ENCODE measurements at places on chromosomes 11 and 22. TPM values are rescaled to one million over a fixed set of nuclear protein-coding genes. Genes with fewer than 3 reads are reported as not detected.

The PRPF19 gene
- 170 TPM for total RNA-seq

The OR5A1 gene
- not detected for total RNA-seq

The ZNF202 gene
- total RNA-seq: 19.2 TPM

The DDT gene
- total RNA-seq: 112 TPM

The CDKN1C gene
- total RNA-seq: 1.7 TPM

The MMP1 gene
- total RNA-seq: not detected

The SCGB2A2 gene
- total RNA-seq: not detected

GRCh38 chr22:27788500-27789288, 12.9 kb downstream of the MN1 start:
- no peaks in the 10 kb centered on the region for H3K4me1 ChIP-seq
- peaks cover 9% of the 10 kb centered on the region for H3K27me3 ChIP-seq
- H3K27ac ChIP-seq: no peak overlapping the region
- no peaks in the 10 kb centered on the region for H3K36me3 ChIP-seq
- no peak for DNase-seq
- no peak overlapping the region for H3K4me3 ChIP-seq

DNA sequence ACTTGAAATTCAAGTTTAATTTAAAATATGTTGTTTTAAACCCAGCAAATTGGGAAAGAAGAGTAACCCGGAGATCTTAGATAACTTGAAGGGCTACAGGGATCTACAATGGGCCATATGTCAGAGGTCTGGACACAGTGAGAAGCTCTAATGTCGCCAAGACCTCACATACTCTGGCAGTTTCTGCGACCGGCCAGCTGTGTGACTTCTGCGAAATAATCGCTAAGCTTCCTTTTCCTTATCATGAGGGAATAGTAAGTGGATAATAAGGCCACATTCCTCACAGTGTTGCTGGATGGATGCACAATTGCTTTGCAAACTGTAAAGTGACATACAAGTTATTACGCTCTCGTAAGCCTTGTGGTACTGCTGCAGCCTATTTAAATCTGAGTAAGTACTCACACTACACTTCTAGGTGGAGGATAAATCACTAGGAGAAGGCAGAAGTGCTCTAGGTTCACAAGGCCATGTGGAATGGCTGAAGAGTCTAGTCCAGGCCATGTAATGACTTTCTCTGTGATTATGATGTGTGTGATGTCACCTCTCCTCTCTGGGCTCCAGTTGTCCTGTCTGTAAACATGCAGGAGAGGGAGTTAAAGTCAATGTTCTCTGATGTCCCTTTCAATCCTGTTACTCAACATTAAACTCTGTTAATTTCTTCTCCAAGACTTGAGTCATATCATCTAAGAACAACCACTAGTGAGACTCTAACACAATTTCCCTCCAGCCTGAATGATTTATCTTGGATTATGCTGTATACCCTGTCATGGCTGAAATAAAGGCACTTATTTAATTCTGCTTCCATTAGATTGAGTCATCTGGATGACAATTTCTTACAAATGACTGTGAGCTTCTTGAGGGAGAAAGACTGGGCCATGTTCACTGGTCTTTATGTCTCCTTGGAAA, 192.6 kb upstream of the NARS2 start:
- H3K4me3 ChIP-seq: no peak overlapping the region
- no peaks in the 10 kb centered on the region for H3K27me3 ChIP-seq
- DNase-seq: no peak
- no peak overlapping the region for H3K27ac ChIP-seq

DNA sequence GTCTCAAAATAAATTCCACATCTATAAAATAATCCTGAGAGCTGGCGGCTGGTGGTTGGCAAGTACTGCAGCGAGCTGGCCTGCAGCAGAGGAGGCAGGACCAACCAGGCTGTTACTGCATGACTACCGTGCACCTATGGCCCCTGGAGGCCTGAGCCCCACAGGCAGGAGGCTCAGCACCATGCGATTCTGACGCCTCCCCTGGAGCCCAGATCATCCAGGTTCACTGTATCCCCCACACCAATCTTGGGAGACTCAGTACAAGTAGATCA, 159.5 kb upstream of the NCAM1 start:
- H3K27me3 ChIP-seq: no peaks in the 10 kb centered on the region
- H3K4me3 ChIP-seq: no peak overlapping the region
- H3K4me1 ChIP-seq: no peaks in the 10 kb centered on the region
- no peak overlapping the region for H3K27ac ChIP-seq
- no peak for DNase-seq

- H3K4me3 ChIP-seq: no peak overlapping the region
- H3K36me3 ChIP-seq: no peaks in the 10 kb centered on the region
- no peak for DNase-seq
- no peak overlapping the region for H3K27ac ChIP-seq
- no peaks in the 10 kb centered on the region for H3K4me1 ChIP-seq
- no peaks in the 10 kb centered on the region for H3K27me3 ChIP-seq
Measured at GRCh38 chr22:26086359-26086758, 82.9 kb upstream of the SEZ6L start.

DNA sequence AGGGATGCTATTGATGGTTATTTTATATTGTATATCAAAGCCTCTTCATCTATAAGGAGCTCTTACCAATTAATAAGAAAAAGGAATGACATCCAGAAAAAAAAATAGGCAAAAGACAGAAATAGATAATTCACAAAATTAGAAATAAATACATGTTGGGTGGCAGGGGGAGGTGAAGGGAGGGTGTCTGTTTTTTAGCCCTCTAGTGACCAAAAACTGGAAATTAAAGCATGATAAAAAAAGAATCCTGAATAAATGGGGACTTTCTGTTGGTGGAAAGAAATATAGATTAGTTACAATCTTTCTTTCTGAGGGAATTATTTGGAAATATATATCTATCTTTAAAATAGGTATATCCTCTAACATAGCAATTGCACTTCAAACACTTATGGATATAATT, 42.0 kb upstream of the TTC36 start:
- no peak overlapping the region for H3K4me3 ChIP-seq
- peaks cover 5% of the 10 kb centered on the region for H3K4me1 ChIP-seq
- H3K36me3 ChIP-seq: peaks cover 68% of the 10 kb centered on the region
- H3K27me3 ChIP-seq: no peaks in the 10 kb centered on the region
- H3K27ac ChIP-seq: no peak overlapping the region

DNA sequence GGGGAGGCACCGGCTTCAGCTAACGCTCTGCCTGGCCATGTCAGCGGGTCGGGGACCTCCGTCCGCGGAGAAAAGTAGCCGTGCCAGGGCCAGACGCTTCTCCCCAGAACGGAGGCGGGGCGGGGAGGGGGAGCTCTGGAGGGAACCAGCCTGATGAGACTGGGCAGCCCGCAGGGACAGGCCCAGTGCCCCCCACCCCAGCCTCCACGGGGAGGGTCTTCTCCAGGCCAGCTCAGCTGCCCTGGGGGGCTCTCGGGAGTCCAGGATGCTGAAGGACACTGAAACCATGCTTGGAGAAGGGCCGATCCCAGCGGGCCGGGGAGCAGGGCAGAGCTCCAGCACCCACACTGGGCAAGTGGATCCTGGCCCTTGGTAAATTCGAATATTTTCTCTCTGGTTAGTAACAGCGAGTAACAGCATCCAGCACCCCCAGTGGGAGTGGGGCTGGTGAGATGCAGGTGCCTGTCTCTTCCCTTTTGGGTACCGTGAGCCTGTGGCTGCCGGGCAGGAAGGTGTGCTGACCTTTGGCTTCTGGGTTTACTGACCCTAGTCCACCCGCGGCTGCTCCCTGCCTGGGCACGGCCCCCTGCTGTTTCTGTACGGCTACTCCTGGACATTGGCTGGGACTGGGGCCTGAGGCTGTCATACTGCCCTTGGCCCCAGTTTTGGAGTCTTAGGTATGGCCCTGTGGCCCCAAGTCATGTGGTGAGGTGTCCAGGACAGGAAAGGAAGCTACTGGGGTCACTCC, 35.8 kb downstream of the GRAMD4 start:
- DNase-seq: no peak

GRCh38 chr22:48841881-48842582, 985.6 kb downstream of the BRD1 start:
- no peaks in the 10 kb centered on the region for H3K27me3 ChIP-seq
- H3K36me3 ChIP-seq: no peaks in the 10 kb centered on the region
- no peak overlapping the region for H3K27ac ChIP-seq
- no peak overlapping the region for H3K4me3 ChIP-seq

- no peak overlapping the region for H3K27ac ChIP-seq
- peaks cover 29% of the 10 kb centered on the region for H3K4me1 ChIP-seq
- no peaks in the 10 kb centered on the region for H3K36me3 ChIP-seq
- DNase-seq: no peak
- no peak overlapping the region for H3K4me3 ChIP-seq
Measured at GRCh38 chr11:27390318-27391295, 27.6 kb upstream of the CCDC34 start.

- DNase-seq: no peak
- H3K36me3 ChIP-seq: no peaks in the 10 kb centered on the region
- no peak overlapping the region for H3K4me3 ChIP-seq
- peaks cover 13% of the 10 kb centered on the region for H3K27me3 ChIP-seq
Measured at GRCh38 chr11:10979529-10979928, 121.7 kb upstream of the ZBED5 start.

- no peak for DNase-seq
- no peak overlapping the region for H3K4me3 ChIP-seq
- H3K4me1 ChIP-seq: no peaks in the 10 kb centered on the region
- H3K27me3 ChIP-seq: peaks cover 2% of the 10 kb centered on the region
Measured at GRCh38 chr22:39183991-39184585, 31.6 kb upstream of the CBX7 start.

DNA sequence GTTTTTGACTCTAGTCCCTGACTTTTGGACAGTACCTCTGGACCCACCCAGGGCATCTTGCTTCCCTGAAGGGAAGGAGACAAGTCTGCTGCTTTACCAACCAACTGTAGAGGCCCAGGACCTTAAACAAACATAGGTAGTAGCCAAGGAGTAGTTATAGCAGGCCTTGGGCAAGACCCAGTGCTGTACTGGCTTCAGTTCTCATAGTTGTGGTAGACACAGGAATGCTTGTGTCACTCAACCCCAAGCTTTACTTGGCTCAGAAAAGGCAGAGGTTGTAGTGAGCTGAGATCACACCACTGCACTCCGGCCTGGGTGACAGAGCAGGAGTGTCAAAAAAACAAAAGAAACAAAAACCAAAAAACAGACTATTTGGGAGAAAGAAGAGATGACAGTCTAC, 21.3 kb upstream of the OR52M1 start:
- DNase-seq: no peak
- H3K4me3 ChIP-seq: no peak overlapping the region
- no peaks in the 10 kb centered on the region for H3K4me1 ChIP-seq
- H3K27me3 ChIP-seq: peaks cover 15% of the 10 kb centered on the region
- no peaks in the 10 kb centered on the region for H3K36me3 ChIP-seq
- H3K27ac ChIP-seq: no peak overlapping the region

DNA sequence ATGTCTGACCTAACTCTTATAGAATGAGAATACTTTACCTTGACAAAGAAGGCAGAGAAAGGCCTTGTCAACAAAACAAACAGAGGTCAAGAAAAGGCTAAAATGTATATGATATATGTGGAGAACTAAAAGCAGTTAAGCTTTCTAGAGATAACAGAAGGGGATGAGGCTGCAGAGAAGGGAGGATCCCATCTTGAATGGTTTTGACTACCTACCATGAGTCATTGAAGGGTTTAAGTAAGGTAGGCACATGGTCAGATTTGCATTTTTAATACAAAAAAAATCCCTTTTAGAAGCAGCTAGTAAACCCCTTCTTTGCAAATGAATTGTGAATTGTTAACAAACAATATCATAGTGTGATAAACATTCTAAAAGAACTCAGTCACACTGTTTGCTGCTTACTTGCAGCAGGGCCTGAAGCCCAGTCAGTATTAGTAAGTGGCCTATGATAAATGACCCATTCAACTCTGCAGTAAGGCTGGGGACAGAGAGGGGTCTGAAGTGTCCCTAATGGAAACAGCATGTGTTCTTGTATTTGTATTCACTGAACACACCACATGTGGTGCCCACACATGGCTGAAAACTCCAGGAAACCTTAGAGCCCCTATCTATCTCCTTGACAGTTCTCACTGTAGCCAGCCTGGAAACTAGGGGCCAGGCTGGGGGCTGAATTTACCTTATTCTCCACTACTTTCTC, 328.8 kb upstream of the PITPNB start:
- H3K4me3 ChIP-seq: no peak overlapping the region
- DNase-seq: no peak
- H3K36me3 ChIP-seq: no peaks in the 10 kb centered on the region
- no peaks in the 10 kb centered on the region for H3K4me1 ChIP-seq
- peaks cover 9% of the 10 kb centered on the region for H3K27me3 ChIP-seq
- H3K27ac ChIP-seq: no peak overlapping the region

GRCh38 chr11:2574043-2574552, 125.7 kb downstream of the KCNQ1OT1 start:
- no peak overlapping the region for H3K4me3 ChIP-seq
- no peaks in the 10 kb centered on the region for H3K4me1 ChIP-seq
- no peak for DNase-seq
- H3K27me3 ChIP-seq: no peaks in the 10 kb centered on the region
- no peaks in the 10 kb centered on the region for H3K36me3 ChIP-seq

GRCh38 chr11:108654994-108655631, 9.8 kb upstream of the DDX10 start:
- H3K4me1 ChIP-seq: no peaks in the 10 kb centered on the region
- H3K4me3 ChIP-seq: no peak overlapping the region
- no peak overlapping the region for H3K27ac ChIP-seq

DNA sequence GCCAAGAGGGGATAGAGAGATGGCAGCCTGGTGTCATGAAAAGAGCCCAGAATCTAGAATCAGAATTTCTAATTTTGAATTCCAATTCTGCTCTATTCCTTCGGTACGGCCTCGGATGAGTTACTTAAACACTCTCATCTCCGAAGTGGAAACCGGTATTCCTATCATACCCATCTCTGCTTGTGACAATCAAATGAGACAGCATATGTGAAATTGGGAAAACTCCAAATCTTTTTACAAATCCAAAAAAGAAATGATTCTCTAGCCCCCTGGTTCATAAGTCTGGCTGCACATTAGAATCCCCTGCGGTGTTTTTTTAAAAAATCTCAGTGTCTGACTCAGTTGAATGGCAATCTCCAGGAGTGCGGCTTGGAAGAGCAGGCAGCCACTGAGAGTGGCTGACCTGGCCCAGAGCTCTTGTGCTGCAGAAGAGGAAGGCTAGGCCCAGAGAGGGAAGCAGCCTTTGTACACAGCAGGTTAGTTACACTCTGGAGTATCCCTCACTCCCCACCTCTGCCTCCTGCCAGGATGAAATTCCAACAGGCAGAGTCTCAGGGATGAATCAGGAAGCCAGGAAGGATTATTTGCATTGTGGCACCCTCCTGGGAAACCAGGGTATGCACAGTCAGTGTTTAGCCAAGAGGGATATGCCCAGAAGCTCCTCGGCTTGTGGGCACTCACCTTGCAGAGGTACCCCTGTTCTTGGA, 93.6 kb upstream of the ISX start:
- H3K27me3 ChIP-seq: no peaks in the 10 kb centered on the region
- H3K27ac ChIP-seq: no peak overlapping the region
- H3K4me1 ChIP-seq: no peaks in the 10 kb centered on the region
- no peaks in the 10 kb centered on the region for H3K36me3 ChIP-seq
- DNase-seq: no peak

- no peak overlapping the region for H3K4me3 ChIP-seq
- H3K4me1 ChIP-seq: peaks cover 15% of the 10 kb centered on the region
- no peaks in the 10 kb centered on the region for H3K27me3 ChIP-seq
- H3K36me3 ChIP-seq: no peaks in the 10 kb centered on the region
- no peak overlapping the region for H3K27ac ChIP-seq
Measured at GRCh38 chr22:46572911-46573780, 35.7 kb upstream of the CELSR1 start.

GRCh38 chr22:20525048-20525447, 17.6 kb downstream of the MED15 start:
- DNase-seq: no peak
- H3K27ac ChIP-seq: no peak overlapping the region
- no peak overlapping the region for H3K4me3 ChIP-seq
- H3K4me1 ChIP-seq: peaks cover 46% of the 10 kb centered on the region
- no peaks in the 10 kb centered on the region for H3K27me3 ChIP-seq
- H3K36me3 ChIP-seq: peaks cover 58% of the 10 kb centered on the region

GRCh38 chr22:49323751-49324415, 503.8 kb downstream of the BRD1 start:
- H3K27ac ChIP-seq: no peak overlapping the region
- no peaks in the 10 kb centered on the region for H3K36me3 ChIP-seq
